Left lung (tissue), 14 donors: ENCODE measurements at places on chromosomes 16 and 17. TPM values are rescaled to one million over a fixed set of nuclear protein-coding genes. Genes with fewer than 3 reads are reported as not detected.

Gene SLC38A8
- total RNA-seq, result not detected

Gene DHRS7C
- total RNA-seq, result not detected

Gene RGS9
- total RNA-seq, result 6.4 TPM

Gene KRTAP4-2
- not detected for total RNA-seq

Gene ERN2
- not detected for total RNA-seq

Gene CA7
- not detected for total RNA-seq

Gene UNC13D
- 60.5 TPM for total RNA-seq

Gene MT1X
- 78.4 TPM for total RNA-seq

Gene ITGAE
- 21.0 TPM for total RNA-seq

Gene CCL5
- total RNA-seq, result 12.4 TPM

Gene TBX21
- 2.8 TPM for total RNA-seq
